ENCODE measurements at places on chromosomes 6 and 20.

- no peak for DNase-seq
Measured at GRCh38 chr6:134098276-134098675, 45.9 kb upstream of the SLC2A12 start.

DNA sequence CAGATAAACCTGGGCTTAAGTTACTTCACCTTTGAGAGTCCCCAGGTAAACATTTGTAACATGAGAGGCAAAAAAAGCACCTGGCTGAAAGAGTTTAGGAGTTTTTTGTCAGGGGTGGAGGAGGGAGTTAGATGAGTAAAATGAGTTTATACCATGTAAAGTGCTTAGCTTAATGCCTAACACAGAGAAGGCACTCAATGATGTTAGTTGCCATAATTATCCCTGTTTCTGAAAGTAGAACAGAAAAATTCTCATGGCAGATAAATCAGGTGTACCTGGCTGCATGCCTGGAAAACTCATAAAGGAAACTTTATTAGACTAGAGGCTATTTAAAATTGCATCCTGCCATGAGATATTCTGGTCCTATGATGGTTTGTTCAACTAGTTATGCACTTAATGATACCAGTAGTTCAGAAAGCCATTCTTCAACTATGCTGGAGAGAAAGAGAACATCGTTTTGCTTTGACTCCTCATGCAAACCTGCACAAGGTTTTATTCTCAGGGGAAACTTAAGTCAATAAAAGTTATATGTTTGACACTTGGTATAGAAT lies 40.4 kb downstream of the FBXO5 start:
- DNase-seq: no peak

DNA sequence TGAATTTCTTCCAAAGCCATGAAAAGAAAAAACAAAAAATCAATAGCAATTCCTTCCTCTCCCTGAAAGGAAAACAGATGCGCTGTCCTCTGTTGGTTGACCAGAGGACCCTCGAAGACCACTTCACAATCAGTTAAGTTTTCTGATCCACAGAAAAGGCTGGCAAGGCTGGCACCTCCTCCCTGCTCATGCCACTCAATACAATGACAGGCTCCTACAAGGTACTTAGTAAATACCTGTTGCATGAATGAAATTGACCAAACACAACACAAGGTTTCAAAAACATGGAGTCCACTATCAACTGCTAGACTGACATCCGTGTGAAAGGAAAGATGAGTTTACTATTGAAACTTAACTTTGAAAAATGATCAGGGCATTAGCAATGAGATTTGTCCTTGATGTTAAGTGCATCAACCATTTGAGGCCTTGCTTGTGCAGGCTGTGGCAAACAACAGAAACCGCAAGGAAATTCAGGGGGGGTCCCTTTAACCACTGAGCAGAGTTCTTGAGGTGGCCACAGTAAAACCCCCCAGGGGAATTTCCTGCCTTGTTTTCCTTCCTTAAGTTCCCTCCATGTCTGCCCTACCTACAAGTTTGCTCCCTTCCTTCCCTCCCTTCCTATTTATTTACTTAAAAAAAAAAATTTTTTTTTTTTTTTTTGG lies 27.9 kb upstream of the RTF2 start:
- no peak for DNase-seq

DNA sequence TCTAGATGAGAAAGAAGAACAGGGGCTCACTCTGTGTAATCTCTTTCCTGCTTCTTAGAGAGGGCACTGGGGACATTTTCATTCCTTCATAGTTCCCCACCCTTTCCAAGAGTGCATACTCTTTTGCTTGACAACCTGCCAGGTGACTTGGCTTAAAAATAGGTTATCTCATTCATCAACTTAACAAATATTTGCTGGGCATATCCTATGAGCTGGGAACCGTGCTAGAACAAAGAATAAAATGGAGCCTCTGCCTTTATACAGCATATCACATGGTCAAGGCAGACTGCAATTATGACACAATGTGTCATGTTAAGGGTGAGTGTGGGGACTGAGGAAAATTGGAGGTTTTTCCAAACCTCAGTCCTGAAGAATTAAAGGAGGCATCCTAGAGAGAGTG lies 209.8 kb upstream of the FOXA2 start:
- DNase-seq: no peak

DNA sequence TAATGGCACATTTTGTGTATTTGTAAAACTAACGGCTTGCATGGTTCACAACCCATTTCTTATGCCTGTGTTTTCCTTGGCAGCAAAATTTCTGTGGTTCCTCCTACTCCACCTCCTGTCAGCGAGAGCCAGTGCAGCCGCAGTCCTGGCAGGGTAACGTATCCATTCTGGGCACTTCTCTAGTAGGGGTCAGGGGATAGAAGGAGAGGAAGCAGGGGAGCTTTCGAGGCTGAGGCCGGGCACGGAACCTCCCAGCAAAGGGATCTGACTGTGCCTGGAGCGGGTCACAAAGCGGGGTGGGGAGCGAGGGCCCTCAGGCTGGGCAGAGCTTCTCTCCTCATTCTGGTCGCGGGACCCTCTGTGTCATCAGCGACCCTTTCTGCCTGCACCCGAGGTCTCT lies 58.4 kb downstream of the SYTL3 start:
- no peak for DNase-seq

- no peak for DNase-seq
Measured at GRCh38 chr6:168828800-168829199, 387.8 kb downstream of the SMOC2 start.

GRCh38 chr20:52524861-52525260 lies 333.3 kb upstream of the ZFP64 start:
- DNase-seq: no peak

GRCh38 chr20:45964006-45964400 lies 8.0 kb downstream of the ZNF335 start:
- no peak for DNase-seq

DNA sequence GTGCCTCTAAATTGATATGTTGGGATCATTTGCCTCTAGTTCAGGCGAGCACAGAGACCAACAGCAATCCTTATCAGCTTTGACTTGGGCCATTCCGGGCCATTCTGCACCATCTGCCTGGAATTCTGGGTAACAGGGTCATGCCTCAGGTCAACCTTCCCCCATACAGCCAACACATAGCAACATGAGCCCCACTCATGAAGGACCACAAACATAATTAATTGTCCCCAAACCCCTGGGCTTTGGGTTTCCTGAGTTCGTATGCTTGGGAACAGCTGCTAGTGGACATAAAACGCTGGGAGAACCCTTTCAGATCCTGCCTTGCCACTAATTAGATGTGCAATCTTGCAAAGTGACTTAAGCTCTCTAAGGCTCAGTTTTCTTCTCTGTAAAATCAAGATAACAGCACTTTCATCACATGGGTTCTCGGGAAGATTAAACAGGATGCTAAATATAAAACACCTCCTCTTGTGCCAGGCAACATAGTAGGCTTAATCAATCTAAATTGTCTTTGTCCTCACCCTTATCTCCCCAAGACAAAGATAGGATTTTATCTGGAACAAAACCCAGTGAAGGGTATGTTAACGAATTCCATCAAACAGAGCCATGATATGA lies 426.5 kb downstream of the CD83 start:
- DNase-seq: no peak

DNA sequence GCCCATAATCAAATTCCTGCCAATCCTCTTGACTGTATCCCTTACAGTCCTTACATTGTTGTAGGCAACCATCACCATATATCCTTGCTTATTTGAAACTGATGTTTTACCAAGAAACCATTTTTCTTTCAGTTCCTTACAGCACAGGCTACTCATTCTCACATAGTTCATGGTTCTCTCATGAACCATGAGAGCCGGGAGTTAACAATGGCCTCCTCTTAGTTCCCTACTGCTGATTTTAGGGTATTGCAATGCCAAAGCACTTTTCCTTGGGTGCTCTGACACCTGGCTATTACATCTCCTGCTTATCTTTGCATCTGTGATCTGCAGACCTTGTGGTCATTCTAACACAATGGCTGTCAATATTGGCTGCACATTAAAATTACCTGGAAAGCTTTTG lies 133.4 kb downstream of the MYB start:
- DNase-seq: no peak

GRCh38 chr6:68640491-68640835 lies 5.4 kb downstream of the ADGRB3 start:
- DNase-seq: no peak

DNA sequence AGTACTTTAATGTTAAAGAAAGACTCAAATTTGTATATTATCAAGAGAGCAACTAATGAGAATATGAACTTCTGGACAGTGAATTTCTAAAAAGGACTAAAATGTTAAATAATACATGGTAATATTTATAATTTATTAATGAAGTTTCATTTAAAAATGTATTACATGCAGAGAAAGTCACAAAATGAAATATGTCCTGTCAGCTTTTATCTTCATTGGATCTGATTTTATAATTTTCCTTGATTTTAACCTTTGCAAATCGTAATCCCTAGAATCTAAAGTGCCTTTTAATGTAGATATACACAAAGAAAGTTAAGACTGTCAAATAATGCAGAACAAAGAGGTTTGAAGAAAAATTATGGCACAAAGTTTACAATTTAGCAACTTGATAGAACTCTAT lies 16.4 kb downstream of the ANKEF1 start:
- DNase-seq: no peak

GRCh38 chr6:159114569-159114968 lies 54.6 kb upstream of the FNDC1 start:
- no peak for DNase-seq

DNA sequence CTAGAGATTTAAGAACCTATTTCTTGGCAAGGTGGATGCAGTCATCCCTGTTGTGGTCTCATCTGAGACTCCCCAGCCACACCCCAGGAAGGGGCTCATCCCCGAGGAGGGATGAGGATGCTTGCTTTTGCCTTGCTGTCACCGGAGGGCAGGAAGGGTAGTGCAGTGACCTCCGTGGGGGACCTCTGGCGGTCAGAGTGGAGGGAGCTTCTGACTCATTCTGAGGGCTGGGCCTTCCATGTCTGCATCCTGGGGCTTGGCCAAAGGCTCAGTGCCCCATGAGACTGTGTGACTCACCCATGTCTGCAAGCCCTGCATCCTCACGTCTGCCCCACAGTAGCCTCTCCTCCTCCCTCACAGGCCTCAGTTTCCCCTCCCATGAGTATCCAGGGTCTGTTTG lies 38.7 kb downstream of the UQCC2 start:
- DNase-seq: no peak

DNA sequence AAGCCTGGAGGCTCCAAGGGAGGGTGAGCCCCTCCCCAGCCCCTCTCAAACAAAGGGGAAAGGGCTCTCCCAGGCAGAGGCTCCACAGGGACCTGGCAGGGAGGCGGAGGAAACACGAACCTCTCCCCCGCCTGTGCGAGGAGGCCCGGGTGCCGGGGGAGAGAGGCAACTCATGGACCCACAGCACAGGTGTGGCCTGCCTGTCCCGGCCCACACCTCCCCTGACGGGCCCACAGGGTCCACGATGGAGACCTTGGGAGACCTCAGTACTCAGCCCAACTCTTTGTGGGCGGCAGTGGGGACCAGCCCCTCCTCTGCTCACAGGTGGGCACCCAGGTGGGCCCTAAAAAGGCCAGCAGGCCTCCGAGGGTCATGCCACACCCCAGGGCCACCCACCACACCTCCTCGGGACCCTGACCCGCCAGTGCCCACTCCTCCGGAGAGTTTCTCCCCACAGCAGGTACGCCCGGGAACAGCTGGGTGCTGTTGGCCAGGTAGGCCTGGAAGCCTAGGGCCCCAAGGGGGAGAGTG lies 12.2 kb downstream of the LAMA5 start:
- no peak for DNase-seq

DNA sequence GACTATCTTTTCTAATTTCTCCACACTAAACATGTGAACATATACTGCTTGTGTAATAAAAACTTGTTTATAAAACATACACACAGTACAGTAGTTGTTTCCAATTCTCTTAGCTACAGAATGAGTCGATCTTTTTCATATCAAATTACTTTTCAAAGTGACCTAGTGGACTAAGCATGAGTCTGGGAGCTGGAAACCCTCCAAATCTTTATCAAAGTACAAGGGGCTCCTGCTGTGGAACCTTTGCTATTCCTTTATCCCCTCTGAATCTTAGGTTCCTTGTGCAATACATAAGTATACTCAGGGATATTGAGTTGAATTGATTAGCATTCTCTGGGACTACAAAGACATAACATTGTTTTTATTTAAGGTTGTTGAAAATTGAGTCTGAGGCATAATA lies 48.7 kb upstream of the TAB2 start:
- DNase-seq: no peak

- no peak for DNase-seq
Measured at GRCh38 chr6:139693735-139694134, 319.3 kb upstream of the CITED2 start.

DNA sequence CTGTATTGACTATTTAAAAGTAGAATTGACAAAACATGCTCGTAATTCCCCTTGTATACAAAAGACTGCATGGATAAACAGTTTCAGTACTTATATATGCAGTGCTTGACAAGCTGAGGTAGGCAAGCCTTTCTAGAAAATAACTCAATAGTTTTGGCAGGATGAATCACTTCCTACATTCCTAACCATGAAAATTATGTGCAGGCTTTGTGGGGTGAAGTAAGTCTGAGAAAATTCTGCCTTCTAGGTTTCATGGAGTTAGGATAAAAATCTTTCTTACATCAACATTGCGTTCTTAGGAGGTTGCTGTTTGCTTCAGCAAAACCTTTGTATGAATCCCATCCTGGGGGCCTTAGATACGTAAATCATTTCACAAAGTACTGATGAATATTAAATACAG lies 801.4 kb upstream of the EYS start:
- DNase-seq: no peak

- DNase-seq: no peak
Measured at GRCh38 chr20:4563031-4563430, 158.7 kb upstream of the PRND start.

- DNase-seq: no peak
Measured at GRCh38 chr20:13401596-13401995, 180.5 kb downstream of the ISM1 start.

DNA sequence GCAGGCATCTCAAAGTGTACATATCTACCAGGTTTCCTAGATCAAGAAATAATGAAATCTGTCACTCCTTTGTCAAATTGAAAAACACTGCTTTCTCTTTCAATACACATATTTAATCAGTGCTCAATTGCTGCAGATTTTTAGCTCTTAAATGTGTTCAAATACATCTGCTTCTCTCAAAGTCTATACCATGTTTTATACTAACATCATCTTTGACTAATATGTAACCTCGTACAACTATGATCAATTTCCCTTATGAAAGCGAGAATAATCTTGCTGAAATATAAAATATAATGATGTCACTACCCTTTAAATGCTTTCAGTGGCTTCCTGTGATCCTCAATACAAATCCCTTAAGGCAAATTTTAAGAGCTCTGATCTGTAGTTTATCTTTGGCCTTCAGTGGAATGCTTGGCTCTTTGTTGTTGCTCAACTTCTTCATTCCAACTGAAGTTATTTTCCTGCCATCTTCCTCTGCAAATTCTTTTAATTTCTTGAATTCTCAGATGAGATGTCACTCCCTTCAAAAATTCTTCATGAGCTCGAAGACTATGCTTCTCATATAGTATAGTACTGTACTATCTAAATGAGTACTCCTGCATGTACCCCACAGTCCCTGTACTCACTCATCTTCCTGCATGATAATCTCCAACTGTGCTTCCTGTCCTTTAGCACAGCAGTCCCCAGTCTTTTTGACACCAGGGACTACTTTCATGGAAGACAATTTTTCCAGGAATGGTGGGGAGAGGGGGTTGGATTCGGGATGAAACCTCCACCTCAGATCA lies 545.1 kb upstream of the GJE1 start:
- no peak for DNase-seq
